Glomerular endothelial cell (primary cell): ENCODE measurements at places on chromosomes 5 and 9. TPM values are rescaled to one million over a fixed set of nuclear protein-coding genes. Genes with fewer than 3 reads are reported as not detected.

ADRA1B gene
- 0.39 and 1.3 TPM in 2 replicates for total RNA-seq

TMEFF1 gene
- total RNA-seq, result 30.0 and 35.1 TPM in 2 replicates

UNC5A gene
- total RNA-seq, result 18.5 and 24.0 TPM in 2 replicates

GPX8 gene
- 70.8 and 89.8 TPM in 2 replicates for total RNA-seq

CNTNAP3 gene
- 10.9 and 23.2 TPM in 2 replicates for total RNA-seq

PTGS1 gene
- total RNA-seq, result 1.1 and 4.2 TPM in 2 replicates

POLE3 gene
- total RNA-seq, result 36.9 and 40.0 TPM in 2 replicates

RECK gene
- total RNA-seq, result 16.4 and 18.7 TPM in 2 replicates

ECSCR gene
- 345 and 393 TPM in 2 replicates for total RNA-seq

STC2 gene
- 38.4 and 49.4 TPM in 2 replicates for total RNA-seq

SMIM3 gene
- total RNA-seq, result 9.6 and 10.2 TPM in 2 replicates

ALG2 gene
- total RNA-seq, result 43.5 and 45.0 TPM in 2 replicates
